ENCODE measurements at places on chromosomes 3 and 15. TPM values are rescaled to one million over a fixed set of nuclear protein-coding genes. Genes with fewer than 3 reads are reported as not detected.
A peak's percentile ranks its signal among the peaks of the same experiment; 100 is the strongest.

DNA sequence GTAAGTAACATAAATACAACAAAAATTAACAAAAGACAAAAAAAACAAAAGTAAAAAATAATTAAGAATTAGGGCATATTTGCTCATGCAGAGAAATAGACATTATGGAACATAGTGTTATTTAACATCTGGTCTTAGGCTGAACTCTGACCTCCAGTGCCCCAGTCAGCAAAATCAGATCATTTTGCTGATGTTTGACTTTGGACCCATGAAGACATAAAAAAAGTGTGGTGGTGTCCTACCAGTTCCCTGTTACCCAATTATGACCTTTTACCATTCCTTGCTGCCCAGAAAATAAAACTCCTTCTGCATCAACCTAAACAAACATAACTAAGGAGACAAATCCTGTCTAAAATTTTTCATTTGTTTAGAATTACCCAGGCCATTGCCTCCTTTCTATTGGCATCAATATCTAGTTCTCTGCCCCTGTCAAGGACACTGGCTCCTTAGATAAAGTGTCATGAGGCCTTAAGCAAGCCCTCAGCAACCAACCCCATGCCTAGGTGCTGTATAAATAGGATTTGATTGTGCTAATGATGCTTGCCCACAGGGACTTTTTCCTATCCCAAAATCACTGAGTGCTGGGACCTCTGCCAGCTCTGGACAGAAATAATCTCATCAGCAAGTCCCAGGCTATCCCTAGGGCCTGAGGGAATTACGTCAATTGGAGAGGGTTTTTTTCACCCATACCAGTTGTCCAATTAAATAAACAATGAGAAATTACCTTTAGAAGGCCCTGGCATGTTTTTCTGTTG is 334.5 kb upstream of the UMPS start:
- peak; percentile 70 for DNase-seq

DNA sequence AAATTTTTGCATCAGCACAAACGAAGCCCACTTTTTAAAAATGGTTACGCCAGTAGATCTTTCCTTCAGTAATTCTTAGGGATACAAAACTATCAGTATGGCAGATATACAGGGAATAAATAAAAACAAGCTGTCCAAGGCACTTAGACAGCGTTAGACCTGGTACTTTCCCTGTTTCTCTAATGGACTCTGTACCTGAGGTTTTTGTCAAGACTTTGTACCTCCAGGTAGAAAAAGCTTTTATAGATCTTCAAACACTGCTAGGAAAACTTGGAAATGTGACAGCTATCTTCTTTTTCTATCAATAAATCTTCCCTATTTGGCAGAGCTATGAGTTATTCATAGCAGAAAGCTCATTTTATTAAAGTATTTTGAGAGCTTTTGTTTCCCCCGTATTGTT is 477.8 kb downstream of the MAGI1 start:
- no peak for DNase-seq

DNA sequence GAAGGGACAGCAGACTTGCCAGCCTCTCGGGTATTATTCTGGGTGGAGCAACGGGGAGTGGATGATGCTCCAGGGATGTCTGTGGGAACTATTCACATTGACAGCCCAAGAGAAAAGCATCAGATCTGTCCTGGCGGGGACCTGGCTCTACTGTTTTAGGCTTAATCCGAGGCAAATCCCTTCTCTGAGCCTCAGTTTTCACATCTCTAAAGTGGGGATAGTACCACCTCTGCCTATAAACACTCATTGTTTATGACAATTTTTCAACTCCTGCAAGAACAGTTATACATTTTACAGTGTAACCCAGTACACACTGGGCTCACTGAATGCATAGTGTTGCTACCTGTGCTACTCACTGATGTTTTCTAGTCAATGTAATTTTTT is 9.3 kb downstream of the PDIA5 start:
- no peak for DNase-seq

- DNase-seq: no peak
Observed at GRCh38 chr15:35963326-35963725, 417.4 kb upstream of the DPH6 start.

DNA sequence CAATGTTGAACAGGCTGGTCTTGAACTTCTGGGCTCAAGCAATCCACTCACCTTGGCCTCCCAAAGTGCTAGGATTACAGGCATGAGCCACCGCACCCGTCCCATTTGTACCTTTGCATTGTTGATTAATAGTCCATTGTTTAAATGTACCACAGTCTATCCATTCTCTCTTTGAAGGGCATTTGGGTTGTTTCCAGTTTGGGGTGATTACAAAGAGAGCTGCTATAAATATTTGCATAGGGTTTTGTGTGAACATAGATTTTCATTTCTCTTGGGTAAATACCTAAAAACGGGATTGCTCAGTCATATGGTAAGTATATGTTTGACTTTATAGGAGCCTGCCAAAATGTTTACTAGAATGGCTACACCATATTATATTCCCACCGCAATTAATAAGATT is 13.7 kb upstream of the PTPRG start:
- no peak for DNase-seq

- DNase-seq: peak; percentile 46
Observed at GRCh38 chr3:113495035-113495434, 19.9 kb downstream of the SPICE1 start.

DNA sequence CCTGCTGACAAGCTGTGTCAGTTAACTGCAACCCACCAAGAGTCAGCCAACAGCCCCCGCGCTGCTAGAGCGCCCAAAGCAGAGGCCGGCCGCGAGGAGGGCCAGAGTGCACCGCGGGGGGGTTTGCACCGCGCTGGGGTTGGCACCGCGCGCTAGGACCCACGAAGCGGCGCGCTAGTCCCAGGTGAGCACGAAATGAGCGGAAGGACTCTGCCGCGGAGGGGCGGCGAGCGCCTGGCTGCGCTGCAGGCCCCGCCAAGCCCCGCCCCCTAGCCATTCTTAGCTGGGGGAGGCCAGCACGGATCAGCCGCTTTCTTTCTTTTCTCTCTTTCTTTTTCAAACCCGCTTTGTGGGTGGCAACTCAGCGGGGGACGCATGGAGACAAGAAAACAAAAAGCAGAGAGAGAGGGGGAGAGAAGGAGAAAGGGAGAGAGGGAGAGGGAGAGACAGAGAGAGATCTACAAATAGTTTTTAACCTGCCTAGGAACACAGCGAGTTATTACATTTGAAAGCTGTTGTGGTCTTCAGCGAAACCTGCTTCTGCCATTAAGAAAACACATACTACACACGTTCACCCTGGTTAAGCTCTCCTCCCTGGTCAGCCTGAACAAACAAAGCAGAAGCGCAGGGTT is 6.9 kb upstream of the FOXB1 start:
- no peak for DNase-seq

DNA sequence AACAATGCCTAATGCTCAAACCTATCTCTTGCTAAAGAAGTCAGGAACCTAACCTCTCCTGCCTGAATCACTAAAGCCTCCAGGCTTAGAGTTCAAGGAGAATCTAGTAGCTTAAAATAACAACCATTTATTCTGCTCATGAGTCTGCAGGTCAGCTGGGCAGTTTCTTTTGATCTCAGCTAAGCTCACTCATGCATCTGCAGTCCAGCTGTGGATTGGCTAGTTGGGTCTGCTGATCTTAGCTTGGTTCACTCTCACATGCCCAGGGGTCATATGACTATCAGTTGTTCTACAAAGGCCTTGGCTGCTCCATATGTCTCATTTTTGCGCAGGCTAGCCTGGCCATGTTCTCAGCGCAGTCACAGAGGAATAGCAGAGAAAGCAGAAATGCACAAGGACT is 109.2 kb upstream of the STT3B start:
- DNase-seq: no peak

GRCh38 chr3:172915911-172916514 is 165.5 kb downstream of the ECT2 start:
- no peak for DNase-seq

- DNase-seq: no peak
Observed at GRCh38 chr3:72678867-72679266, 169.4 kb downstream of the SHQ1 start.

- DNase-seq: no peak
Observed at GRCh38 chr3:112298781-112299180, 4.8 kb upstream of the SLC9C1 start.

DNA sequence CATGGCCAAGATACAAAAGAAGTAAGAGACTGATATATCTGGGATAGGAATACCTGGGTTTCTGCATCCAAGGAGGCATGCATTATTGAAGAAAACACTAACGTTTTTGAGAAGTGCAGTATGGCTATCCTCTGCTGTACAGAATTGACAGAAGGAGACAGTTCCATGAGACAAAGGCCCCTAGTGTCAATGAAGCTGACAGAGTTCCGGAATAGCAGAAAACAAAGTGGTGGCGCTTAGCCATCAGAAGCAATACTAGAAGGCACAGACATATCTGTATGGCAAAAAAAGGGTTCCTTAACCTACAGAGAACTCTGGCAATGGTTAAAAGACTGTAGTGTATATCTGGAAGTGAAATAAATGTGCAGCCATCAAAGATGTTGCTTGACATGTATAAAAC is 77.8 kb downstream of the VGLL3 start:
- no peak for DNase-seq

- no peak for DNase-seq
Observed at GRCh38 chr15:25536801-25537611, 98.2 kb upstream of the UBE3A start.

GRCh38 chr3:111729087-111729846 is 129.8 kb upstream of the PHLDB2 start:
- no peak for DNase-seq

DNA sequence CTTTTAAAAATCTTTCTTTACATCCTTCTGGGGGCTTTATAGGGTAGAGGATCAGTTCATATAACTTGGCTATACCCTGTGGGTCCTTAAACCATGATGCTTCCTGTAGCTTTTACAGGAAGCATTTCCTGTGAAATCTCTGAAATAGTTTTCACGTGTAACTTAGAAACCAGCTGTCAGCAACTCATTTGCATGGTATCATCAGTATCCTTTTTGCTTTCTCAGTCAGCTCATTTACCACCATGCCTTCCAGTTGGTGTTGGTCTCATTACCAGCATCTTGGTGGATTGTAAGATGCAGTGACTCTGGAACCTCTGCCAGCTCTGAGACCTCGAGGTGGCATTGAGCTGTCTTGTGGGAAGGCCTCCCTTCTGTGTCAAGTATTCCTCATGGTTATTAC is 96.7 kb upstream of the MYZAP start:
- DNase-seq: no peak

GRCh38 chr15:88232771-88233201 is 23.8 kb downstream of the NTRK3 start:
- DNase-seq: no peak

DNA sequence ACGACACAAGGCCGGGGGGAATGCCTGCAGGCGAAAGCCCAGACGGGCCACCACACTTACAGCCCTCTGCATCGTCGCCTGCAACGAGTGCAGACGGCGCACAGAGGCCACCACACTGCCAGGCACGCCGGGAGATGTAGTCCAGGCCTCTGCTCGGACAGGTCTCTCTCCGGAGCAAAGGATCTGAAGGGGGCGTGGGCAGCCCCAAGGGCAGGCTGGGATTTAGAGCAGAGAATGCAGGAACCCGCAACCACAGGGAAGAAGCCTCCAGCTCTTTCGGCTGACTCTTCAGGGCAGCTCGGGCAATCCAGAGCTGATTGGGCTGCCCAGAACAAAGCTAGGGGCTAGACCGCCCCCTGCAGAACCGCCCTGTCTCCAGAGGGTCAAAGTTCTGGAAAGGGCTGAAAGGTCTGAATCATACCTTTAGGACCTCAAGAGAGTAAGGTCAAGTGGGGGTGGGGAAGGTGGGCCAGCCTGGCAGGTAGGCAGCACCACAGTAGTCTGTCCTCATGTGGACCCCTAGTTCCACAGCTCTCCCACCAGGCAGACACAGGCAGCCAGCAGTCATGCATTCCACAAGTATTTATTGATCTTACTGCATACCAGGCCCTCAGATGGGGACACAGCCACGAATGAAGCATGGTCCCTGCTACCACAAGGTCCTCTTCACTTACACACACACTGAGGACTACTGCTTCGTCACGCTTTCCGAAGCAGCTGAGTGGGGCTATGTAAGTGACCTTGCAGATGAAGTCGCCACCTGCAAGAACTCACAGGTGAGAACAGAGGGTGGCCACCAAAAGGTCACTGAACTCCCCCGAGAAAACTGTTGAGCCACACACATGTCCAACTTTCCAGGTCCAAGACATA is at the start of gene AMT:
Gene AMT (minus strand): TSS at position 95 of the 870 bp plus-strand sequence. CDS start 23 bp downstream, at position 72.
- DNase-seq: no peak

DNA sequence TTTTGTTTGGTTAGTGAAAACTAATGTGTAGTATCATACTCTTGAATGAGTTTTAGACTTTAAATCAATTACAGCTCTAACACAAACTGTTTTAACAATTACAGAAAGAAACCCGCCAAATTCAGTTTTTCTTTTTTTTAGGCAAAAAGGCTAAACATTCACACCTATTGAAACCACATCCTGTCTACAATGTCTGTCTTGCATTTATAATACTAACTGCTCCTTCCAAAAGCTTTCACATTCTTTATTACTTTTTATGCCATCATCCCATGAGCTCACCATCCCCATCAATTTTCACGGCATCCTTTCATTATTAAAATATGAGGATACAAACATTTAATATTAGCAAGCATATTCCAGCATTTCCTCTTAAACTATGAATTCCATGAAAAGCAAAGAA is 593.3 kb downstream of the FOXP1 start:
- no peak for DNase-seq

GRCh38 chr3:67460841-67461510 is 193.4 kb downstream of the SUCLG2 start:
- no peak for DNase-seq

- peak; percentile 49 for DNase-seq
Observed at GRCh38 chr3:89375451-89375850, 268.0 kb downstream of the EPHA3 start.

FANCD2OS gene
- not detected for total RNA-seq

IGSF11 gene
- not detected for total RNA-seq

TBC1D2B gene
- total RNA-seq: 26.0 TPM

ROBO1 gene
- 67.6 TPM for total RNA-seq

UPK1B gene
- total RNA-seq: not detected

MAP1A gene
- 83.8 TPM for total RNA-seq

WWTR1 gene
- 72.9 TPM for total RNA-seq

AADACL2 gene
- total RNA-seq: not detected

SLC28A1 gene
- total RNA-seq: not detected

GOLGA8M gene
- total RNA-seq: not detected

GPR160 gene
- total RNA-seq: 11.2 TPM

LDHAL6B gene
- not detected for total RNA-seq

GOLGA6L7 gene
- total RNA-seq: not detected

CCR1 gene
- total RNA-seq: not detected

SPINT1 gene
- total RNA-seq: 3.3 TPM
